ENCODE measurements at places on chromosomes 7 and 10.

DNA sequence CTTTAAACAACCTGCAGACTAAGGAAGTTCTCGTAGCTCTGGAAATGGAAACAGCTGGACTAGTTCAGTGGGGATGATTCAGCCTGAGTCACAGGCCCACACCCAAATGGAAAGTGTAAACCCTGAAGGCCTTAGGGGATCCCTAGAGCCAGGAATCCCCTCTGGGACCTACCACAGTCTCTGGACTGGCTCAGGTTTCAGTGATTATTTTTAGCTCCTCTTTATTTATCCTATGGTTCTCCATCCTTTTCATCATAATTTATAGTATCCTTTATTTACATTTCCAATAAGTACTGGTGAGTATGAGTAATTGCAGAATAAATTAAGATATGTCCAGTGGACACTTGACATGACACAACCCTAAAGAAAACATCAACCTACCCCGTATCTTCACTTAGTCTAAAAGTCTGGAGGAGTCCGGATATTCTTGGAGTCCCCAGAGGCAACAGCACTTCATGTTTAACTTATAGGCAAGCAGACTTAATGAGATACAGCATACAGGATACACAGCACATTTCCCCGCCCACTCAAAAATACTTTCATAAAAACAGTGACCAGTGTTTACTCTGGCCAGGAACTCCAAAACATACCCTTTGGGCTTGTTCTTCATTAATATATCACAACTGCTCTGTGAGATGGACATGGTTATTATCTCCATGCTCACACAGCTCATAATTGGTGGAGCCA, 28.4 kb upstream of the SEMA3E start:
- DNase-seq: no peak

- DNase-seq: no peak
Measured at GRCh38 chr7:122273117-122273516, 31.4 kb downstream of the FEZF1 start.

DNA sequence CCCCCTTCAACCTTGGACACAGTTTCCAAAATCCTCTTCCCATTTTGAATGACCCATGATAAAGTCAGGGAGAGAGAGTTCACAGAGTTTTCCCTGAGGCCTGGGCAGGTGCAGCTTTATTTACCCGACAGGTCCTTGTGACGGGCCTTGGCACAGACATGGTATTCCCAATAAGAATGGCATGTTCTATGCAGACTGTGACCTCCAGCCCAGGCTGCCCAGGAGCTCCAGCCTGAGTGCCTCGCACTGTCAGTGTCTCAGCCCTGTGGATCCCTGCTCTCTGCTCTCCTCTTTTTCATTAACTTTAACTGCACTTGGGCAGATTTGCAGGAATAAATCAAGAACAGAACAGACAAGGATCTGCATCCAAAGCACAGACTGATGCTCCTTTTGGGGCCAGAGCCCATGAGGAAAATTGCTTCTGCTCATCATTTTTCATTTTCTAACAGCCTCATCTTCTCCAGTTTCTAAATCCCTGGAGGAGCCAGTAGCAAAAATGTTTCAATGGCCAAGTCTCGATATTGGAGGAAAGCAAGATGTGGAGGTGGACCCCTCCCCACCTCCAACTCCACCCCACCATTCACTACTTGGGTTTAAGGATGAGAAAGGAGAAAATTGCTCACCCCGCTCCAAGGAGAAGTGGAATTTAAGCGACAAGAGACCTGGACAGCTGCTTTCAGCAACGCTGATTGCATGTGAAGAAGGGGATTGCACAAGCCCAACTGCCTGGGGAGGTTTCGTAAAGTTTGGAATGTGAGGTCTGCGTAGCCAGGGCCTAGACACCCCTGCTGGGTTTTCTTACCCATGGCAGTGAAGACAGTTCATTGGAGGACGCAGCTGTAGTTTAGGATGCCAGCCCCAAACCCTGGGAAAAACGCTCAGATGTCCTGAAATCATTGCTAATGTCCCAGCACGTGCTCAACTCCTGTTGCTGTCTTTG, 225.9 kb downstream of the WDR11 start:
- no peak for DNase-seq

DNA sequence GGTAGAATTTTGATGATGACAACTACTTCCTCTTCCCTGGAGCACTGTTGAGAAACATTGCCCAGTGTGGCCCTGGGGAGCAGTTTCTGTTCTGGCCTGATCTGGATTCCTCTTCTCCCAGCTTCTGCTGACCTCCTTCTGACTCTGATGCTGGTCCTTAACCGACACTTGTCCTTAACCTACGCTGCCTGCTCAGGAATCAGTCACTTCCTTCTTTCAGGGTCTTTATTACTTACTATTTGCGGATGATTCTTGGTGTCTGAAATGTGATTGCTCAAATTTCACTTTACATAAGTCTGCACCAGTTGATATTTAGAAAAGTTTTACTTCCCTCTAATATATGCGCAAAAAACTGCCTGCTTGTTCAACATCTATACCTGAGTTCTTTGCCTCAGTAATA, 164.1 kb downstream of the PTEN start:
- DNase-seq: no peak

DNA sequence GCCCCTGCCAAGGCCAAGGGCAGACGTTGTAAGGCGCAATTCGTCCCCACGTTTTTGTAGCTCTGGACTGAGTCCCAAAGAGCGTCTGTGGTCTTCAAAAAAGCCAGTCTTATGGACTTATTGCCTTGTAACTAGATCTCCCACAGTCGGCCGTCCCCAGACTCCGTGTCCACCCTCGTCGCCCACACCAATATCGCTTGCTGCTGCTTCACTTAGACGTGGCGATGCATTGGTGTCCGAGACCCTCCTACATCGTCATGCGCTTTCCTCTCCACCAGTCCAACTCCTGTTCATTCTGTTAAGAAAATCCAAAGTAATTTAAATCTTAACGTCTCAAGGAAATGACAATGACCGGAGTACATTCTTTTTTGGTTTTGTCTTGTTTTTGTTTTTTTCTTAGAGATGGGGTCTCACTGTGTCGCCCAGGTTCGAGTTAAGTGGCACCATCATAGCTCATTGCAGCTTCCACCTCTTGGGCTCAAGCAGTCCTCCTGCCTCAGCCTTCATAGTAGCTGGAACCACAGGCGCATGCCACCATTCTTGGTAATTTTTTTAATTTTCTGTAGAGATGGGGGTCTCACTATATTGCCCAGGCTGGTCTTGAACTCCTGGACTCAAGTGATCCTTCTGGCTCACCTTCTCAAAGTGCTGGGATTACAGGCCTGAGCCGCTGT, 851 bp downstream of the KIFBP start:
- DNase-seq: no peak

DNA sequence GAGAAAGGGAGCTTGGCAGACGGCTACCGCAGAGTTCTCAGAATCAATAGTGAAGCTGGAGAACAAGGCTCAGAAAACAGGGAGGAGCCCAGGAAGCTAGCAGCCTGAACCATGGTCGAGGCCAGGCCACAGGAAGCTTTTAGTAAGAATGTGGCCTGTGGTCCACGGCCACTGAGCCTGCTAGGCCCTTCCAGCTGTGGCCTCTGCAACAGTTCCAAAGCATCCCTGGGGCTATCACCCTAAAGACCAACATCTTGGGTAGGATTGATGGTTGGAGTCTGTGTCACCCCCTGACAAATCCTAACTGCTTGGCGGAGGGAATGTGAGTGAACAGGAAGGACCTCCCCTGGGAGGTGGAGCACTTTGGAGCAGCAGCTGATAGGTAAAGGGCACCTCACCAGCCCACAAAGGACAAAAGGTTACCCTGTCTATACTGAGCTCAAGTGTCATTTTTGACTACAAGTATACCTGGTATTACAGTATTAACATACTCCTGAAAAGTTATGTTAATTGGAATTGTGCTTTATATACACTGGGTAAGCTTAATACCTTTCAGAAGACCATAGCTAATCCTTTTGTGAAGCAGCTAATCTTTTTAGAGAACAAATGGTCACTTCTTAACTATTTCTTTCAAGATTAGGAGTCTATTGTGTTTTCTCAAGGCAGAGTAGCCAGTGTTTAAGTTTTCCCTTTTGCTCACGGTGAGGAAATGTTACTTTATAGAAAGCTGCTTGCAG, 18.7 kb downstream of the PTPRE start:
- DNase-seq: no peak

GRCh38 chr7:18212308-18212707, 184.7 kb upstream of the PRPS1L1 start:
- no peak for DNase-seq

DNA sequence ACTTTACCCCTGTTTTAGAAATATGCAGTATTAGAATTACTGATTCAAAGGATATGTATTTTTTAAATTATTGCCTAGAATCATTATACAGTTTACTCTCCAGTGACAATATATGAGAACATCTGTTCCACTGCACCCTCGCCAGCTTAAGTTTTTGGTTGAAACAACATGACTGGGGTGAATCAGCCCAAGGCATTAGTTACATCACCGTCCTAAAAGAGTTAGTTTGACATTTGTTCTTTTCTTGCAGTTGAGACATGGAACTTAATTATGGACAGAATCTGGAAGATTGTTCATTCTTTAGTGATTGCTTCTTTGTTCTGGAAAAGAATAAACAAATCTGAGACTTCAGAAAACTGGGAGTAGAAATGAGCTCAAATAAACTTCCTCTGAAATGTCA, 167.3 kb upstream of the DKK1 start:
- no peak for DNase-seq

DNA sequence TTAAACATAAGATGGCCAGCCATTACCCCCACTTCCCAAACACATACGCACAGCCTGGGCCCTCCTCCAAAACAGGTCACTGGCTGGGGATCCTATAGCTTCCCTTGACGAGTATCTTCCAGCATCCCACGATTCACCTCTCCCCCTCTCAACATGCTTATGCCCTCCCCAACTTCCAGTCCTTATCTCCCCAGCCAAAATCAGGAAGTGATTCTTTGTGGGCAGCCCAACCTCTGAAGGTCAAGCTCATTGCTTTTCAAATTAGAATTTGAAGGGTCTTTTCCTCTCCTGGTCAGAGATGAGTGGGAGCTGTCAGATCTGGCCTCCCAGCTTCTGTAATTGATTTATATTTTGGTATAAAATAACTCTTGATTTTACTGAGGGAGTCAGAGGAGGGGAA, 133.6 kb downstream of the ATXN7L1 start:
- no peak for DNase-seq

DNA sequence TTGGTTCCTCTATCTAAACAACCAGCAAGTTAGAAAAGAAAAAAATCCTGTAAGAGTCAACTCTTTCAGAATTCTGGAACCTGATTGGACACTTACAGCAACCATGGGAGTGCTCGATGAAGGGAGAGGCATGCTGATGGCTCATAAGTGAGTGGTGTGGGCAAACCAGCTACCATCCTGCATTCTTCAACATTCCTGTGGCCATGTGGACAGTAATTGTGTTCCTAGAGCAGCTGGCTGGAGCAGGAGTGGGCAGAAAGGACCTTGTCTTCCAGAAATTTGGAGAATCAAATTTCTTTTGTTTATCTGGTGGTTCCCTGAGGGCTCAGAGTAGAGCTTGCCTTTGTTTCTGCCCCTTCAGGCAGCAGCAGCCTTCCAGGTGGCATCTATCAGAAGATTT, 22.5 kb upstream of the MYL7 start:
- DNase-seq: no peak

DNA sequence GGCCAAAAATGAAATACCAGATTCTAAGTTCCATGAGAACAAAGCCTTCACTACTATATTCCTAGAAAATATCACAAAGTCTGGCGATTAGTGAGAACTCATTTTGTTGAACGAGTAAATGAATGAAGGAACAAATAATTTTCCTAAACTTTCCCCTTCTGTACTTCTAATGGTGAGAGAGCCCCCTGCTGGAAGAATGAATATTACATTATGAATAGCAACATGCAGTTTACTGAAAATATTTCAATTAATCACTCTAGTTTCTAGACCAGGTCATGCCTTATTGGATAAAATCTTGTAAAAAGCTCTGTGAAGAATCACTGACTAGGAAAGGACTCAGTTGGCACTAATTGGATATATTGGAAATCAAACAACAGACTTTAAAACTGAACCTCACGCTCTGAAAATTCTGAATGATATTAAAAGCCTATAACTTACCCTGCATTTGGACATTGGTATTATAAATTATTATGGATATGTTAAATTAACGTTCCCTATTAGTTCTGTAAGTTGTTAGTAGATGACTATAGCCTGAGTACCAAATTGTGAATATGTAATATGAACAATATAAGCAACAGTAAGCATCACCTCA, 32.4 kb upstream of the MTPN start:
- DNase-seq: no peak

DNA sequence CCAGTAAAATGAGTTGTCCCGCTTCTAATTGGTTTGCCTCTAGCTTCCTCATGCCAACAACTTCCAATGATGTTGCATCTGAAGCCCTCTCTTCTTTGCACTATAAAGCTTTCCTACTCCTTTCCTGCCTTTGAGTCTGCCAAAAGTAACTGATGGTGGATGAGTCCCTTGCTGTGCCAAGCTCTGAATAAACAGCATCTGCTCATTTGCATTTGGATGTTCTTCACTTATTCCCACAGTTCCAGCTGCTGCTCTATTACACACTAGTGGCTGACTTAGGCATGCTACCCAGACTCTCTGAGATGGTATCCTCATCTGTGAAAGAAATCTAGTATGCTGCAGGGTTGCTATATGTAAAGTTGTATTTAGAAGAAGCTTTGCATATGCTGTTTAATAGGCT, 24.9 kb downstream of the SFR1 start:
- DNase-seq: no peak

DNA sequence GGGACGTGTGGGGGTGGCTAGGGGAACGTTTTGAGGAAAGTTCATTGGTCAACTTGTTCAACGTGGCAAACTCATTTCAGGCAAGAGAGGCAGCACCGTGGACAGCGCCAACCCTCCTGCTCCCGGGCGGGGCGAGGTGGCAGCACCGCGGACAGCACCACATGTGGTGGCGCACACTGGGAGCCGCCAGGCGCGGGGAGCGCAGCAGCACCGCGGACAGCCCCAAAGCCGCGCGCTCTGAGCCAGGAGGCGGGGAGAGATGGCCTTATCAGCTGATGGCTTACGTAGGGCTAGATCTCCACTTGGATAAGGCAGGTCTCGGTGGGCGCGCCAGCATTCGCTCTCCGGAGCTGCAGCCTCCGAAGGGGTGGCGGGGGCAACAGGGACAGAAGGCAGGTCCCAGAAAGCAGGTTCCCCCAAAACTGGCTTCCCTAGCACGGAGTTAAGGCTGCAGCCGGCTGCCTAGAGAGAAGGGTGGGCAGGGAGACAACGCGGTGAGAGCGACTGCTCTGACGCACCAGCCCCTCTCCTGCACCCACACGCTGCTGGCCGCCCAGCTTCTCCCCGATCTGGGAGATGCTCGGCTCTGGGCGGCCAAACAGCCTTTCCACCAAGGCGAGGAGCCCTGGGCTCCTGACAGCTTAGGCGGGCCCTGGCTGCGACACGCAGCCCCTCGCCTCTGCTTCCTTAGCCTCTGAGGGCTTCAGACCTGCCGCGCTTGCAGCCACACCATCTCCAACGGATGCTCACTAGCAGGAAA, at the start of gene HTR5A:
TSS of gene HTR5A (plus strand) at position 333 of the 760 bp plus-strand sequence. CDS start 576 bp downstream, outside the sequence.
- DNase-seq: no peak

DNA sequence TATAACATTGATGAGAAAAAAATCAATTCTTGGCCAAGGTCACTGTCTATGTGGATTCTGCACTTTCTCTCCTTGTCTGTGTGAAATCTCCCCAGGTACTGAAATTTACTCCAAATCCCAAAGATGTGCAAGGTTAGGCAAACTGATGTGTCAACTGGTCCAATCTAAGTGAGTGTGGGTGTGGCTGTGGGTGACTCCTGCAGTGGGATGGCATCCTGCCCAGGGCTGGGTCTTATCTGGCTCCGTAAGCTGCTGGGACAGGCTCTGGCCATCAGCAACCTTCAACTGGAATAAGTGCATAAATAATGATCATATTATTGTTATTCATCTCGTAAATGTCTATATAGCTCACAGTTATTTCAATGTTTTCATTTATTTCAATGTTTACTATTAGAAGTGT, 79.3 kb downstream of the JCAD start:
- DNase-seq: no peak

Measured in cortex of kidney (tissue), 1 donor.